ENCODE measurements at places on chromosomes 2 and 18.

- DNase-seq, result no peak
Measured at GRCh38 chr2:6650311-6650710, 215.4 kb downstream of the CMPK2 start.

- no peak for DNase-seq
Measured at GRCh38 chr2:144519934-144520731, at the start of gene ZEB2. TSS of gene ZEB2 (minus strand) at chr2:144520119. CDS start at chr2:144517350, 2,769 bp downstream.

DNA sequence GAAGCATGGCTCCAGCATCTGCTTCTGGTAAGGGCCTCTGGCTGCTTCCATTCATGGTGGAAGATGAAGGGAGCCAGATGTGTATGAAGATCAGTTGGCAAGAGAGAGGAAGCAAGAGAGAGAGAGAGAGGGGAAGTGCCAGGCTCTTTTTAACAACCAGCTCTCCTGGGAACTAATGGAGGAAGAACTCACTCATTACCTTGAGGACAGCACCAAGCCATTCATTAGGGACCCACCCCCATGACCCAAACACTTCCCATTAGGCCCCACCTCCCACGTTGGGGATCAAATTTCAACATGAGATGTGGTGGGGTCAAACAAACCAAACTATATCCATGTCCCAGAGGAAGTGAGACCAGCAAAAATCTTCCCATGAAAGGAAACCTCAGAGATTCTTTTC, 124.8 kb upstream of the SIX2 start:
- no peak for DNase-seq

DNA sequence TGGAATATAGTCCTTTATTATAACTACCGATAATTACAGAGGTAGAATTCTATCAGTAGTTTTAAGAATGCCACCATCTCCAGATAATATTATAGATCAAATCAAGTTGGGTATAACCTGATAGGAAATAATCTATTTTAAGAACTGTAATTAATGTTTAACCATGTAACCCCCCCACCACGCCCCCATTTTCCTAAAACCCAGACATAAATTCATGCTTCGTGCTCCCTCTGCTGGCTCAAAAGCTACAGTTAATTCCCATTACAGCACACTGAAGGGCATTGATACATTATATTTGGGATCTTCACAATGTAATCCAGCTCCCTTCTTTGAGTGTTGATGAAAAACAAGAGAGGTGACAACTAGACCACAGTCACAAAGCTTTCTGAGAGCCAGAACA, 228.0 kb upstream of the SMAD7 start:
- DNase-seq, result no peak

DNA sequence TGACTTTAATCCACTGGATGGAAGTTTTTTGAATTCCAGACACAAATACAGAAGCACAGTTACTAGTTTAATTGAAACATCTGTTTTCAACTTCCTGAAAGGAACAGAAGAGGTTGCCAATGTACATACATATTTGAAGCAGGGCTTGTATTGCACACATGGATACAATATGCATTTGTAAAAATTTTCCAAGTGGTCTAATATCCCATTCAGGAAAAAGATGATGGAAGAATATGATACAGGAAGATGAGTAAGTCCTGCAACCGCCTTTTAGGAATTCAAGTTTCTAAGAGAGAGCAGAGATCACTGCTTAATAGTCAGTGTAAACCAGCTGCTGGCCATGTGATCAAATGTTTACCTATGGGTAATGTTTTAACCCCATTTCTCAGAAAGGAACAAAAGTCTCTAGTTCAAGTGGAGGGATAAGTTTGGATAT, 265.4 kb downstream of the TRIB2 start:
- no peak for DNase-seq

DNA sequence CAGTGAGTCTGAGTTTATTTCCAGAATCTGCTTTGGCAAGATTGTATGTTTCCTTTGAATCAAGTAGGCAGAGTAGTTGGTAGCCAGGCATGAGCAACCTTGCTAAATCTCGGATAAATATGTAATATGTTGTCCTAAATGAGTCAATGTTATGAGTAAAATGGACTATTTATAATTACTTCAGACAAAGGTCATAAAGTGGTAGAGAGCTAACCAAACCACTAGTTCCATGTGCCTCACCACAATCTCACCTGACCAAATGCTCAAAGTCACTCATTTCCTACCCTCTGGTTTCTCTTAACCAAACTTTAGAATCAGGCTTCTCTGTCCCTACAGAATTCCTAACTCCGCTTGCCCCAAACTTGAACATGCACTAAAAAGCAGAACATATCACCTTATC, 261.2 kb upstream of the FSIP2 start:
- DNase-seq, result no peak

DNA sequence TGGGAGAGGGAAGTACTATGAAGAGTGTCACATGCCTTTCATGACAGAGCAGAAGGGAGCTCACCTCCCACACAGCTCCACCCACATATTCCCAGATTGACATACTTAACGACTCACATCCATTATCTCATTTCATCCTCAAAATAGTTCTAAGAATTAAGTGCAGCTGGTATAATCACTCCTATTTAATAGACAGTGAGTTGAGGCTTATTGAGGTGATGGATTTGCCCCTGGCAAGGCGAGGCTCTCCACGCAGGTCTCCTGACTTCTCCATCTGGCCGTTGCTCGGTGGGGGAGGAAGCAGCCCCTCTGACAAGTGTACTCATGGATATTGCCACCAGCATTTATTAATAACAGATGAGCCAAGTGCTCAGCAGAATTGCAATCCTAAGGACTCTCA, 81.4 kb downstream of the TGOLN2 start:
- no peak for DNase-seq

DNA sequence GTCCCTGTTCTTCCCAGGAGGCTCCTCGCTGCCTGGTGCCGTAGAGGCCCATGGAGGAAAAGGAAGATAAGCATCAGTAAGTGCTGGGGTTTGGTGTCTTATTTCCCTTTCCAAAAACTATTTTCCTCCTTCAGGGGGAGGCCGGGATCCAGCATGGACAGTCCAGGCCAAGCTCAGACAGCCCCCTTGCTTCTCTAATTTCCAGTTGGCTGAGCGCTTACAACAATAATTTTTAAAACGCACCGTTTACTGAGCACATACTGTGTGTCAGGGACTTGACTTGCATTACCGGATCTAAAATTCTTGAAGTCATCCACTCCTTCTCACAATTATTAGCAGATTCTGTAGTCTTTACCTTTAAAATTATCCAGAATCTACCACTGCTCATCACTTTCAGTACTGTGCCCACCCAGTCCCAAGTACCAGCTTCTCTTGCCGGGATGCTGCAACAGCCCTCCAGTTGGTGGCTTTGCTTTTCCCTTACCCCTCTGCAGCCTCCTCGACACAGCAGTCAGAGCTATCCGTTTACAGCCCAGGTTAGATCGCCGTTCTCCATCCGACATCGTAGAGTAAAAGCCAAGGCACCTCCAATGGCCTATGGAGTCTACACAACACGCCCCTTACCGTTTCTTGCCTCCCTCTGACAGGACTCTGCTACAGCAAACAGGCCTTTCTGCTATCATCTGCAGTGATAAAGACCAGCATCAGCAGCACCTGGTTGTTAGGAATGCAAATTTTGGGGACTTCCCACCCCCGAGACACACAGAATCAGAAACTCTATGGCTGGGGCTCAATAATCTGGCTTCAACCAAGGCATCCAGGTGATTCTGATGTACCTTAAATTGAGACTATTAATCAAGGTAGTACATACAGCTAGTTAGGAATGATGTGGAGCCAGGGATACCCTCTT, 75.2 kb upstream of the TSPYL6 start:
- DNase-seq, result no peak
